ENCODE measurements at places on chromosomes 4 and X. TPM values are rescaled to one million over a fixed set of nuclear protein-coding genes. Genes with fewer than 3 reads are reported as not detected.

- DNase-seq: no peak
Observed at GRCh38 chrX:22186165-22186564, 86.5 kb upstream of the CBLL2 start.

DNA sequence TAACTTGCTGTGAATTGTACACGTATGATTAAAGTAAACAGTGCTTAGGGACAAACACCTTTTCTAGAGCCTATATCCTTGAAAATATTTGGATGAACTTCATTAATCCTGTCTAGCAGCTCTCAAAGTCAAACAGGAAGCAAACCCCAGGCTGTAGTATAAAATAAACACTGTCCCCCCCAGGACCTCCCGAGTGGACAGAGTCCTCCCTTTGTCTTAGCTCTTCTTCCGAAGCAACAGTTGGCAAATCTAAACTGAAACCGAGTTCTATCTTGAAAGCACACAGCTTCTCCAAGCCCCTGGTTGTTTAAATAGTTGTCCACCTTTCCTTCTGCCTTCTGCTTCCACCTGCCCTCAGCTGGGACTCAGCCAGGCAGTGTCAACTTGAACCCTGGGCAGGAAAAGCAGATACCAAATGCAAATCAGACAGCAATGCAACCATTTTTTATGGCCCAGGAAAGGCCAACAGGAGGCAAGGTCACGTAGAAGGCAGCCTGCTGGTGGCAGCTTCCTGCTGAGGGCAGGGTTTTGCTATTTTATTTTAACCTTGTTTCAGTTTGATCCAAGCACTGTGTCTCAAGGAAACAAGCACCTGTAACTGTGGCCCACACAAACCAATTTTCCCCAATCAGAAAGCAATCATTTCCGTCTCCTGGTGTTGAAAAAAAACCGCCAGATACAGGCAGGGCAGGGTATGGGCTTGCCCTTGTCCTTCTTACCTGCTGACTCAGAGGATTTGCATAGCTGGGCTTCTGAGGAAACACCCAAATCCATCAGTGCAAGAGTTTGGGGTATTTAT lies 110.3 kb upstream of the KIT start:
- no peak for DNase-seq

Gene ZAR1
- not detected for total RNA-seq

DNA sequence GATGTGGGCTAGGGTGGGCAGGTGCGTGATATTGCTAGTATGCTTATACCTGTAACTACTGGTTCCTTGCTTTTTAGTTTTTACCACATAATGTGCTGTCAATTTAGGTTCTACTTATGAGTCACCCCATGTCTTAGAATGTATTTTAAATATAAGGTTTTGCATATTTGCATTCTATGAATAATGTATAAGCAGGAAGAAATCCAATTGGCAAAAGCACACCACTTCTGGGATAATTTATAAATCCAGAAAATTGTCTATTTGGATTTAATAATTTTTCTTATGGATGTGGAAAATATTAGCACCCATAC lies 421.6 kb downstream of the PCDH7 start:
- DNase-seq: no peak

DNA sequence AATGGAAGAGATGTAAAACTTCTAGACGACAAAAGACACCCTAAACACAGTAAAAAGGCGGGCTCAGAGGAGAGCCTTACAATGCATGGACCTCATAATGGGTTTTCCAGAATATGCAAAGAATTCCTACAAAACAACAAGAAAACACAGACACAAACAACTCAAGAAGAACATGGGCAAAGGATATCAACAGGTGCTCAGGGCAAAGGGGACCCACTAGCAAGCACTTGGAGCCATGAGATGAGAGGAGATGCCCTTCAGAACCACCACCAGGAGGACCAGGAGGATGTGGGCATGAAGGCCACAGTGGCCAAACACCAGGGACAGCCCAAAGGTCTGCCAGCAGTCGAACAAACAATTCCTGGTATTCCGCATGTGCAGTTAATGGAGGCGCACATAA lies 17.2 kb downstream of the PDZD4 start:
- no peak for DNase-seq

DNA sequence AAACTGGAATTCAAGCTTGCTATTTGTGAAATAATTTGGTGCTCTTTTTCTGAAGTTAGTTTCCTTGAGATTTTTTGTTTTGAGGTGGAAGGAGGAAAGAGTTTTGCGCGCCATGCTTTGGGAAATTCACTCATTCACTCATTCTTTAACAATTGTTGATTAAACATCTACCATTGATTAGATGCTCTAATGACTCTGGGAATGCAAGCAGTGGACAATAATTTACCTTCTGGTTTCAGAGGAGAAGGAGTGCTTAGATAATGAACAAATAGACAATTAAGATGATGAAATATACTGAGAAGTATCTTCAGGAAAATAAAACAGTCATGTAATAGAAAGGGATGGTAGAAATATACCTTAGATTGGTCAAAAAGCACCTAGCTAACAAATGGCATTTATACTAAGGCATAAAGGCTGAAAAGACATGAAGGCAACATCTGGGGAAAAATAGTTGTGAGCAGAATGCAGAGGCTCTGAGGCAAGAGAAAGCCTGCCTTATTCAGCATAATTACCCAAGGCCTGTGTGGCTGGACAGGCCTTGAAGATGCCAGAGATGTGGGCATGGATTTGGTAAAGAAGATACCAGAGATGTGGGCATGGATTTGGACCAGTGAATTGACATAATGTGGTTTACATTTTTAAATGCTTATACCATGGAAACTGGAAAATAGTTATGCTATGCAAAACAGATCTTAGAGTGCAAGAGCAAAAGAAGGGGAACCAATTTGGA lies 2.7 kb upstream of the COMMD8 start:
- DNase-seq: no peak

Gene IL9R
- not detected for total RNA-seq

- DNase-seq: no peak
Observed at GRCh38 chrX:3771766-3772165, 58.3 kb upstream of the PRKX start.

Data from Right ventricle myocardium superior (tissue), 1 donor.